Inflammatory macrophage (primary cell): ENCODE measurements at places on chromosomes 16 and 17.
A peak's percentile ranks its signal among the peaks of the same experiment; 100 is the strongest.

- DNase-seq: no peak
These were observed 72.7 kb downstream of the SOX9 start for GRCh38 chr17:72193391-72194106.

DNA sequence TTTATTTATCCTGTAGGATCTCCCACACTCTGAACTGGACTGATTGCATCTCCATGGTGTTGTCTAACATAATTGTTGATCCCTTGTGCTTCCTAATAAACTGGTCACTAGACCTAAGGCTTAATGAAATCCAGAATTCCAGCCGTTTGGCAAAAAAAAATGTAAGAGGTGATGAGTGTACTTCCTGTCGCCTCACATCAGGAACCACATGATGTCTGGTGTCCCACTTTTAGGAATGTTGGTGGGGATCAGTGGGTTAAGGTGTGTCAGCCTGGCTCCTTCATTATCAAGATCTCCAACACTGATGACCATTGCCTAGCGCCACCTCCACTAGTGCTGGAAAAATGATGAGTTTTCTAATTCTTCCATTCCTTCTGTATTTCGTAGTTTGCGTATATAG, 18.6 kb upstream of the LONP2 start:
- DNase-seq: no peak

DNA sequence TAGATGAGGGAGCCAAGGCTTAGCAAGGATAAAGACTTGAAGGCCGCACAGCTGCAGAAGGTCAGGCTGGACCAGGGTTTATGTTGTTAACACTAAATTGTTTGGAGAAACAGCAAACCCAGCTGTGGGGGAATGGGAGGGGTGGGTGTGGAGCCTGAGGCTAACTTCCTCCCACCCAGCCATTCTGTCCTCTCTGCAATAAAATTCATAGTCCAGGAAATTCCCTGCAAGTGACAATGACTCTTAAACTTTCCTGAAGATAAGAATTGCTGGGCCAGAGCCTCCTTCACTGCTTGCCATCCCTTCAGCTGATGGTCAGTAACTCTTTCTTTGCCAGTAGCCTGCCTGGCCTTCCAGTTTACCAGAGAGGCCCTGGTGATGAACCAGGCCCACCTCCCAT, 19.4 kb upstream of the ATP5MC1 start:
- no peak for DNase-seq

DNA sequence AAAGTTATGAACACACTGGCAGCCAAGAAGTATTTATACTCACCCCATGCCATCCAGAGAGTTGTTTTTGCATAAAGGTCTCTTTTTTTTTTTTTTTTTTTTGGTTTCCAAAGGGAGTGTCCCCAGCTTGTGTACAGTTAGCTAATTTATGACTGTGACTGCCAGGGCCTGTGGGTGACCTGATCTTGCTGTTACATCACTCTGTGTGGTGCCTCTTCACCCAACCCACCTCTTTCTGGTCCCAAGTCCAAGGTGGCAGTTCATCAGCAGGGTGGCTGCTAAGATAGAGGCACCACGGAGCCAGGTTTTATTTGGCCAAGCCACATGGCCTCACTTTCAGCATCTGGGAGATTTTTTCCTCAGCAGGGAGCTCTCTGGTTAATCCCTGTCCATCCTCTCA, at the start of gene NOS2:
Gene NOS2, minus strand, starts transcription at position 8 of the 400 bp plus-strand sequence. CDS start 1,720 bp downstream, outside the sequence.
- DNase-seq: no peak

DNA sequence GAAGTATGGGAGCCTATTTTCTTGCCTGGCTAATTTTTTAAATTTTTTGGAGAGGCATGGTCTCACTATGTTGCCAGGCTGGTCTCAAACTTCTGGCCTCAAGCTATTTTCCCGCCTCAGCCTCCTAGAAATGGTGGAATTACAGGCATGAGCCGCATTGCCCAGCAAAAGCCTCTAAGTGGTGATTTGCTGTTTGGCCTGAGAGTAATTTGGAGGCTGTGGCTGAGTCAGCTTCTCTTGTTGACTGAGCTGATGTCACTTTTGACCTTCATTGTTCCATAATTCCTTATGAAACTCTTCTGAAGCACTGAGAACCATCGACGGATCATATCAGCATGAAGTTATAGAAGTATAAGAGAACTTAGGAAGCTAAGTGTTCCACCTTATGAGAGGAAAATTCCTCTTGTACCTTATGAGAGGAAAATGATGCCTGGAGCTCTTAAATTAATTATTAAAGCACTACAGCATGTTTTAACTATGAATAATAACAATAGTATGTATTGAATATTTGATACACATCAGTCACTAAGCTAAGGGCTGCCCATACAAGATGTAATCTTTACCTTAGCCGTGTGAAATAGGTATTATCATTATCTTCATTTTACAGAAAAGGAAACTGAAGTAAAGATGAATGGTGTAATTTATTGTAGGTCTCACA, 220.8 kb upstream of the MON1B start:
- no peak for DNase-seq

GRCh38 chr16:89395150-89396142, 94.9 kb downstream of the ANKRD11 start:
- no peak for DNase-seq

DNA sequence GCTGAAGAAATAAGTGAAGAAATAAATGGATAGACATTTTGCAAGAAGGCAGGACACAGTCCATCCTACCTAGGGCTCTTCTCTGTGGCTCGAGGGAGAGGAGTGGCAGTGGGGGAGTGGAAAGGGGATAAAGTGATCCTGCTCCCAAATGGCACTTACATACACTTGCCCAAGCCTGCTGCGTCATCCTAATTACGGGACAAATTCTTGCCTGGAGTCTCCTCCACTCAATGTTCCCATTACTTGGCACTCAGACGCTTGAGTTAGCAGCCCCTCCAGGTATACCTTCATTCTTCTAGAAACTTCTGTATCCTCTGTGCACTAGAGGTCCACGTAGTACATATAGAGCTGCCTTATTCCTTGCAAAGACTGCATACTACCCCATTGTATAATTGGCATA, 15.7 kb upstream of the MAP3K14 start:
- DNase-seq: no peak

- no peak for DNase-seq
These were observed 44.3 kb upstream of the PSMD7 start for GRCh38 chr16:74252329-74252728.

- DNase-seq: no peak
These were observed 135.4 kb downstream of the TMEM132E start for GRCh38 chr17:34714475-34715410.

GRCh38 chr17:75051941-75052340, 4.9 kb downstream of the KCTD2 start:
- DNase-seq: no peak

- DNase-seq: no peak
These were observed 233.4 kb downstream of the PHKB start for GRCh38 chr16:47694543-47694942.

- DNase-seq: no peak
These were observed 1714.6 kb downstream of the TP53TG3F start for GRCh38 chr16:35174016-35174415.

GRCh38 chr16:4850211-4850610, 2.9 kb downstream of the UBN1 start:
- no peak for DNase-seq

GRCh38 chr17:82491196-82491530, 28.4 kb upstream of the FOXK2 start:
- DNase-seq: no peak

GRCh38 chr17:44795421-44795820, 34.7 kb downstream of the GJC1 start:
- DNase-seq: no peak

- no peak for DNase-seq
These were observed 117.3 kb downstream of the ADCY9 start for GRCh38 chr16:3998793-3999478.

GRCh38 chr17:65699459-65699858, 138.0 kb upstream of the AXIN2 start:
- no peak for DNase-seq

GRCh38 chr17:33292981-33293867, at the start of gene ASIC2:
TSS of gene ASIC2 (minus strand) at chr17:33293295.
- no peak for DNase-seq

GRCh38 chr17:5378566-5379207, 40.8 kb downstream of the NUP88 start:
- peak; percentile 29 for DNase-seq

DNA sequence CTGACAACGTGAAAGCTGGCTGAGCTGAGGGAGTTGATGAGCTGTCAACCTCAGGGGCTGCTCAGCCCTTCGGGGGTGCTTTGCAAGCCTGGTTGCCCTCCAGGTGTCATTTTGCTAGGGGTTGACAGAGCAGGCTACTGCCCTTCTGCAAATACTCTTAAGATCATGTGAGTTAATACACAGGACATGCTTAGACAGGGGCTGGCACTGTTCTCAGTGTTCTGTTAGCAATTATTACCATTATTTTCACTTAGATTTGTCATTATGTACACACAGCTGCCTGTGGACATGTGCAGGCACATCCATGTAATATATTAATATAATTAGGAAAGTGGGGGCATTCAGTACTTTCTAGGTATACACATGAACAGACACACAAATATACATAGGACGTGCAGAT, 554.3 kb upstream of the HSBP1 start:
- DNase-seq: no peak

DNA sequence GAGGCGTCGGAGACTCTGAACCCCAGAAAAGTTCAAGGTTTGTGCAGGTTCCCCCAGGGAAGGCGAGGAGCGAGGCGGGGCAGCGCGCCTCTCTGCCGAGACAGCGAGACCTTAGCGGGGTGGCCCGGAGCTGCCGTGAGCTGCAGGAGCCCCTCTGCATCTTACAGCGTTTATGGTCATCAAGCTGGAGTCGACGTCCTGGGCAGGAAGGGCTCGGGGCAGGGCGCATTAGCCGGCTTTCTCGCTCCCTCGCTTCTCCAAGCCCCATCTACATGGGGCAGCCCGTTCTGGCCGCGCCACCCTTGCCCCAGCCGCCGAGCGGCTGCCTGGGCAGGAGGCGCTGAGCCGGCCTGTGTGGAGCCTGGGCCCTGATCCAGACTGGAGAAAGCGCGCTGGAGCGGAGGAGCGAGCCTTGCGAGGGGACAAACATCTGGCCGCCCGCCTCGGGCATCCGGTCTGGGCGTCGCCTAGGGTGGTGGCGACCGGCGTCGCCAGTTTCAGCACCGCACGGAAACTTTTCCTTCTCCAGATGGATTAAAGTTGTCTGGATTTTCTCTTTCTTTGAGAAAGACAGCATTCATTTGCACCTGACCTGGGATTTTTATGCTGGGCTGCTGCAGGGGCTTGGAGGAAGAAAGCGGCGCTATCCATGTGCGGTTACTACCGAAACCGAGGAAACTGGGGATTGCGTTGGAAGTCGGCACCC, 750 bp downstream of the TMEM132E start:
- no peak for DNase-seq

GRCh38 chr16:57469046-57469445, 6.6 kb downstream of the POLR2C start:
- DNase-seq: no peak

- DNase-seq: no peak
These were observed 40.6 kb downstream of the KNOP1 start for GRCh38 chr16:19677402-19677801.

DNA sequence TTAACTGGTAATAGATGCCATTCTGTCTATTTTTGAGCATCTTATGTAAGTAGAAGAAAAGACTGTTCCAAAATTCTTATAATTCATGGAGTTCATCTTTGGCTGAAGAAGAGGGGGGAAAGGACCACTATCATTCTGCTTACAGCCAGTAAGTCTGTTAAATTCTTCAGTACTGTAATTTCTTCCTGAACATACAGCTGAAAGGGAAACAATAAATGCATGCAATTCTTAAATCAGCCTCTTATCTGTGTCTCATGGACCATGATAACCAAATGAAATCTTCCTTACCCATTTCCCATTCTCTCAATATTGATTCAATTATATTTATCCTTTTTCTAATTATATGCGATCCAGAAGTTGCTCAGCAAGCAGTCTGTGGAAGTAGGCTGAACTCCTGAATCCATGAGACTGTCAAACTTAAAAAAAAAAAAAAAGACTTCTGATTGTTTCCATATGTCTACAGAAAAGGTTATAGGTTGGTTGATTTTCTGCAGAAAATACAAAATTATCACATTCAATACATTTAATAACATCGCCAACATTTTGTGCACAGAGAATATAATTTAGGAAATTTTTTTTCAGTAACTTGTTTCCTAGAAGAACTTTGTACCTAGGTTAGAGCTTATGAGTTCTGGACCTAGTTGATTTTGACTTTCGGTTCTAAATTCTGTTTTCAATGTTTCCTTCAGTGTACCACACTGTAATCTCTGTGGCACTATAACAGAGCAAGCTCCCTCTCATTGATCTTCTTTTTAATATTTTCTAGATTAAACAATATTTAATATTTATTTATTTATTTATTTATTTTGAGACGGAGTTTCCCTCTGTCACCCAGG, 1.2 kb upstream of the ABCA9 start:
- DNase-seq: no peak

GRCh38 chr17:46194393-46195216, 1.4 kb upstream of the KANSL1 start:
- peak; percentile 47 for DNase-seq

- DNase-seq: peak; percentile 5
These were observed 114.7 kb downstream of the BCAS3 start for GRCh38 chr17:60792250-60792898.

DNA sequence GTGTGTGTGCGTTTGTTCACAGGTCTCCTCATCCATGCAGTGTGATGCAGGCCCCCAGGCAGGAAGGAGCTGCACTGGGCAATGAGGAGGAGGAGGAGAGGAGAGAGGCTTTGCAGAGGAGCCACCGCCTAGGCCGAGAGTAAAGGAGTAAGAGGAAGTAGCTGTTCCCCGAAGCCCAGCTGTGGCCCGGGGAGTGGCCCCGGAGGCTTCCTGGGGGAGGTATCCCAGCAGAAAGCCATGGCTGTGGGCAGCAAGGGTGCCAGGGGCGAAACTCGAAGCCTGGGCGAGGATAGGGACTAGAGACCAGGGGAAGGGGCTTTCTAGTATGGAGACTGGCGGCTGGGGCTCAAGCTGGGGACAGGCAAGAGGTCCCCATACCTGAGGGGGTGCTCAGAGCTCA, 12.2 kb downstream of the C16orf95 start:
- DNase-seq: peak; percentile 10

DNA sequence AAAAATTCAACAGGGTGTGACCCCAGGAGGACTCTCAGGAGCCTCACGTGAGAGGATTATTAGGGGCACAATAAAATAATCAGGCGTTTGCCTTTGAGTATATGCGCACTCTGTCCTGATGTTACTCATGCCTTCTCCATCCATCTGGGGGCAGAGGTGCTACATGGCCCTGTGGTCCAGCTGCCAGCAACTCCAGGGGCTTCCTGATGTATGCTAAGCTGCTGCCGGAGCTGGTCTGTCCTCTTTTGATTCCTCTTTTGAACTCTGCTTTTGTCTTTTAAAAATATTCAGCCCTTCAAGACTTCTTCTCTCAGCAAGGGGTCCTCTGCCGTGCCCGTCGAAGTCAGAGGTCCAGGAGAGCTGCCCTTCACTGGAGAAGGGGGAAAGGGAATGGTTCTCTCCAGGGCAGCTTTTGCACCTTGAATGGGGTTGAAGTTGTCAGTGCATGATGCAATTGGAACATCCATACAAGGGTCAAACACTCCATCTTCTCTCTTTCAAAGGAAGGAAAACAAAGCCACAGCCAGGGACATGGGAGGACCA, 431.4 kb downstream of the SHISA9 start:
- no peak for DNase-seq
